Bronchial epithelial cell (primary cell): ENCODE measurements at places on chromosomes 5 and 9. TPM values are rescaled to one million over a fixed set of nuclear protein-coding genes. Genes with fewer than 3 reads are reported as not detected.
A peak's percentile ranks its signal among the peaks of the same experiment; 100 is the strongest.

DNA sequence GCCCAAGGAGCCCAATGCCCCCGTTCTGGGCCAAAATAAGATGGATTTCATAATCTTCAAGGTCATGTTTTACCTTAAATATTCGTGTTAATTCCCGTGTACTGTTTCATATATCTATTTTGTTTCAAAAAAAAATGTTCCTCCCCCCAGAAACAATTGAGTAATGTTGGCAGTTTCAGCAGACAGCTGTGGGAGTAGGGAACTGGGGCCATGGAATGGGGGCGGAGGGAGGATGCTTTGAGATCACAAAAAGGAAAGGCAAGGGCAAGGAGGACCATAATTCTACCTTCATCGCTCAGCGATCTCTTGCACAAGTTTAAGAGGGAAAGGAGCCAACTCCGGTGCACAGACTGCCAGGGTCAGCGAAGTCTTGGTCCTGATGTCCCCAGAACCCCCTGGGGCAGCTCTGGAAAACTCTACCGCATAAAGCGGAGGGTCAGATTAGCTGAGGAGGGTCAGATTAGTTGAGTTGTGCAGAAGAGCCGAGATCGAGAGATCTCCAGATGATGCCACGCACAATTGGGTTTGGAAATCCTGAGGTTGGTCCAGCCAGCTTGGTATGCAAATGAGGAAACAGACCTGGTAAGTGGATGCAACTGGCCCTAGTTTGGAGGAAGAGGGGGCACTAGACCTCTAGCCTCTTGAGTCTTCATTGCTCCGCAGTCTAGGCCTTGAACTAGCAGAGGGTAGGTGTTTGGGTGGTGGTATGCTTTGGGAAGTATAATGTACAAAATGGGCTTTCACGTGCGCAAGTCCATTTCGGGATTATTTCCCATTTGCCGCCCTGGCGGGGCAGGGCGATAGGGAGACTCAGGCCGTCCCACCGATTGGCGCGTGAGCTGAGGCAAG, 24.0 kb downstream of the CDKN2A start:
- no peak for DNase-seq

- no peak for DNase-seq
Measured at GRCh38 chr5:88833371-88834130, 49.4 kb downstream of the MEF2C start.

- no peak for DNase-seq
Measured at GRCh38 chr9:116230051-116230632, 76.6 kb downstream of the PAPPA start.

DNA sequence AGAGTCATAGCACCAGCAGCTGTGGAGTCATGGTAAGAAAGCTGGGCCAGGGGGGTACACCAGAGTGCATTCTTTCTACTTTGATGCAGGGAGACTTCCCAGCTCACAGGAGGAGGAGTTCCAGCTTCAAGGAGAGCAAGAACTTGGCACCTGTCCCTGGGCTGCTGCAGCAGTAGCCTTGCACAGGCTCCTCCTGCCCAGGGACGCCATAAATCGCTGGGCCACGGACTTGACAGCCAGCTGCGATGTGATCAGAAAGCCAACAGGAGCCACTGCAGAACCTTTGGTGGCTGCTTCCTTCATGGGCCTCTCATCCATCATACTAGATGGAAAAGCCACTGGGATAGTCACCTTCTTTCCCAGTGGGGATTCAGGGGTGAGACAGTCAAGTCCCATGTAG, 234.7 kb downstream of the NMUR2 start:
- no peak for DNase-seq

CARTPT gene
- total RNA-seq, result not detected in 2 replicates

DNA sequence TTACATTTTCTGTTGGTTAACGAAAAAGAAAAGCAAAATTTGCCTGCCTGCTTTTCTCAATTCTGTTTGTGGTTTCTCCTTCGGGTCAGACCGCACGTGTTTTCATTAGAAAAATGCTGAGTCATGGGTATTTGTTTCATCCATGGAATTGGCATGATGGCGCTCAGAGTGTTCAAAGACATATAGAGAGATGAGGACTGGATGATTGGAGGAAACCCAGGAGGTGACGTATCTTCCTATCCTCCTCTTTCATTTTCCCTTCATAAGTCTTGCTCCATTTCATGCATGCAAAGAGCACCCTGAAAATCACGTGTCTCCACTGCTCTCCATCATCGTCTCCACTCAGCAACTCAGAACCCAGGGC, 353.8 kb upstream of the WWC1 start:
- no peak for DNase-seq

GRCh38 chr5:37966871-37967270, 127.0 kb upstream of the GDNF start:
- DNase-seq, result no peak

- no peak for DNase-seq
Measured at GRCh38 chr9:92408747-92409478, 4.5 kb upstream of the OGN start.

DNA sequence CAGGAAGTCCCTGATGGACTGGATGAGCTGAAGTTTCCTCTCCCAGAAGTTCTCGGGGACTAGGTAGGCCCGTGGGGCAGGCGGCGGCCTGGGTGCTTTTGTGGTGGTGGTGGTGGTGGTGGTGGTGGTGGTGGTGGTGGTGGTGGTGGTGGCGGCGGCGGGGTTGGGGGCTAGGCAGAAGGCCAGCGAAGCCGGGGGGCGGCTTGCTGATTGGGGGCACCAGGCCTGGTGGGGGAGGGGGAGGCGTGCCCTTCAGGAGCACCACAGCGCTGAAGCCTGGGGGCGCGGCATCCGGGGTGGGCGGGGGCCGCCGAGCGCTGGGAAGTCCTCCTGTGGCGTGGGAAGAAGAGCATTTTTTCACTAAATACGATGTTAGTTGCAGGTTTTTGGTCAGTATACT, 26.9 kb downstream of the SPATA31C1 start:
- DNase-seq, result no peak

GRCh38 chr5:164741376-164741775, 1236.0 kb downstream of the MAT2B start:
- no peak for DNase-seq

ANKDD1B gene
- total RNA-seq, result 1.3 and 1.9 TPM in 2 replicates

DNA sequence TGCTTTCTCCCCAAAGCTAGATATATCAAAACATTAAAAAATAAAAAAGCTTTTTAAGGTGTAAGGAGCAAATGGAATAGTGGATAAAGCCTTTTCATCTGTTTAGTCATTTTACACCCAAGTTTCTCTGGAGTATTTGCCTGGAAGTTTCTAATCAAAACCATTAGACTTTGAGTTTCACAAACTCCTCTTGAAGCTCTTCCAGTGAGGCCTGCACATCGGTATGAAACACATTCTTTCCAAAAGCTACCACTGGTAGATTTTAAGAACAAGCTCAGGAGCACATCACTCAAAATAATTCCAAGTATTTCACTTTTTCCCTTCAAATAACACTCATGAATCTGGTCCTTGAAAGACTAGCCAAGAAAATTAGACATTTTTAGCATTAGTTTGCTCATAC, 5.7 kb downstream of the TRIM52 start:
- no peak for DNase-seq

DNA sequence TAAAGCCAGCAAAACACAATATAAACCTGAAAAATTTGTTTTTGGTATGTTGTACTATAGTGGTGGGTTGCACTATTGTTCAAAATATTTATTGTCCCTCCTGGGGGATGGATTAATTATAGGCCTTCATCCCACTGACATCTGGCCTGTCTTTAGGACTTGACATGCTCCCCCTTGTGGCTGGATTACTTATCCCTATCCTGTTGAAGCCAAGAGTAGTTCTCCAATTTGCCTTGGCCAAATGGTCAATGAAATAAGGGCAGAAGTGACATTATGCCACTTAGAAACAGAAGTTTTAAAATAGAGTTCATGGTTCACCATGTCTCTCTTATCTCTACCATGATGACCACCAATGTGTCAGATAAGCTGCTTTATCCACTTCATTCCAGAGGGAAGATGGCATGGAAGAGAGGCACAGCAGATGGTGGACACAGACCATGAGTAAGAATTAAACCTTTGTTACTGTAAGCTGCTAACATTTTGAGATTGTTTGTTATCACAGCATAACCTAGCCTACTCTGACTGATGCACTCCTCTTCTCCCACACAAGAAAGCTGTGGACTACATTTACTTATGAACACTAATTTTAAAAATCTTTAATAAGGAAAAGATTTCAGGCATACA, 29.2 kb upstream of the ARHGEF28 start:
- DNase-seq, result peak; percentile 54
